ENCODE measurements at places on chromosomes 2 and 18.

GRCh38 chr2:45649858-45650811, 1.3 kb upstream of the PRKCE start:
- DNase-seq, result peak; percentile 85

- peak; percentile 90 for DNase-seq
Measured at GRCh38 chr2:2613279-2614199, 282.5 kb upstream of the MYT1L start.

DNA sequence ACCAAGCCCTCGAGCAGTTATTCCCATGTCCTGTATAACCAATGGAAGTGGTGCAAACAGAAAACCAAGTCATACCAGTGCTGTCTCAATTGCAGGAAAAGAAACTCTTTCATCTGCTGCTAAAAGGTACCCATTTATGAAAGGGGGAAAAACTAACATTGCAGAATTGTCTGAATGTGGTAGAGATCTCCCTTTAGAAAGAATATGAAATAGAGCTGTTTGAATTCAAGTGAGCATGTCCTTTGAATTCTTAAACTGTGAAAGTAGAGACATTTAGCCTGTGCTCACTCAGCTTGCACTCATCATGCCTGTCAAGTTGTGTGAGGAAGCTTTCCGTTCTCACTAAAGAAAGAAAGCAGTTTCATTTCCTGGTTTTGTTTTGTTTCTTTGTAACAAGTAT, 87.4 kb downstream of the EML4 start:
- DNase-seq, result no peak

- no peak for DNase-seq
Measured at GRCh38 chr18:24651434-24651833, 191.0 kb downstream of the HRH4 start.

DNA sequence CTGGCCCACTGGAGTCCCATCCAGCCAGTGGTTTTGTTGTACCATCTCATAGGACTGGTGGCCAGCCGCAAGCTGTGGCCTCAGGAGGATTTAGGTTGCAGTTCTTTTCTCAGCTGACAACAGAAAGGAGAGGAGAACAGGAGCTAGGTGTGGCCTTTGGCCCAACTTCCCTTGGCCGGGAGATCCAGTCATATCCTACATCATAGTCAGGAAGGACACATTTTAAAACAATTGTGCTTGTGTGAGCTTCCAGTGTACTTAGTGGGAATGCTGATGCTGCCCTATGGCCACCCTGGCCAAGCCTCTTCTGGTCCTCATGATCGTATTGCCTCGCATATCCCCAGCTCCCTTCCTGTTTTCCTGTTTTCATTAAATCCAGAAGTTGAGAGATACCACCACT, 98.1 kb downstream of the WDSUB1 start:
- DNase-seq, result no peak

Measured in suprapubic skin (tissue), 4 donors.